IPS DF 6.9 (cell line): ENCODE measurements at places on chromosomes 3 and 15.

- no peak for DNase-seq
Observed at GRCh38 chr3:98766924-98767323, 3.8 kb downstream of the ST3GAL6 start.

DNA sequence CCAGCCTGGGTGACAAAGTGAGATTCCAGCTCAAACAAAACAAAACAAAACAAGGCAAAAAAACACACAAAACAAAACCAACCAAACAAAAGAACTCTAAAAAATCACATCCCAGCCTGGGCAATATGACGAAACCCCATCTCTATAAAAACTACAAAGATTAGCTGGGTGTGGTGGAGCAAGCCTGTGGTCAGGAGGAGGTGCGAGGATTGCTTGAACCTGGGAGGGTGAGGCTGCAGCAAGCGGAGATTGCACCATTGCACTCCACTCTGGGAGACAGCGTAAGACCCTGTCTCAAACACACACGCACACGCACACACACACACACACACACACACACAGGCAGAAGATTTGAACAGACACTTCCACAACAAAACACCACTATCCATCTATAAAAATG is 99.6 kb downstream of the SHQ1 start:
- no peak for DNase-seq

DNA sequence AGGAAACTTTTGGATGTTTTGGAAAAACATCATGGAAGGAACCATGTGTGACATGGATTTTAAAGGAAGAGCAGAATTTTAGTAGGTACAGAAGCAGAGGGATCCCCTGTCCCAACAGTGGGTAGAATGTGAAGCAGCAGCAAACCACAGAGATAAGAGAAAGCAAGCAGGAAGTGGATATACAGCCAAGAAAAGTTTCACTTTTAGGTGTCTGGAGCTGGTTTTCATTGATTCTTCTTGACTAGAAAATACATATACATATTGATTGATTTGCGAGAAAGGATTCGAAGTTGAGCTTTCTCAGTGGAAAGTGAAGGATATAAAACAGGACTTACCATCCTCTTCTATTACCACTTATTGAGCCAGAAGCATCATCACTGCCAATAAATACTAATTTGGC is 133.5 kb downstream of the KCNMB2 start:
- no peak for DNase-seq

GRCh38 chr15:73915082-73915481 is 11.2 kb upstream of the LOXL1 start:
- no peak for DNase-seq
